ENCODE measurements at places on chromosomes 3 and 15.

GRCh38 chr3:52429779-52430415, 15.0 kb downstream of the SEMA3G start:
- DNase-seq = no peak

- no peak for DNase-seq
These were observed 9.6 kb upstream of the CFAP44 start for GRCh38 chr3:113450911-113451310.

DNA sequence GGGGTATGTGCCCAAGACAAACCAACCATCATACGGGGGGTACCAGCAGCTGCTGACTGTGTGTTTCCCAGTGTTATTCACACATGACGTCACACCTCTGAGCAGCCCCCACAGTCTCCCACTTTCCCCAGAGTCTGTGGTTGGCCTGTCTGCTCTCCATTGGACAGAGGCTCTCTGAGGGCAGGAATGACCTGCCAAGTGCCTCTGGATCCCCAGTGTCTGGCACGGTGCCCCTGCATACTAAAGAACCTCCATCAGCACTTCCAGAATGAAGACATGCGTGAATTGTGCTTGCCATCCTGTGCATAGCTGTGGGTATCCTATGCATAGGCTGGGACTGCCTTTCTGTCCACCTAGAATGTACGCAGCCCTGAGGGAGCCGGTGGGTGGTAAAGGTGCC, 3.5 kb upstream of the CCDC9B start:
- DNase-seq = no peak

DNA sequence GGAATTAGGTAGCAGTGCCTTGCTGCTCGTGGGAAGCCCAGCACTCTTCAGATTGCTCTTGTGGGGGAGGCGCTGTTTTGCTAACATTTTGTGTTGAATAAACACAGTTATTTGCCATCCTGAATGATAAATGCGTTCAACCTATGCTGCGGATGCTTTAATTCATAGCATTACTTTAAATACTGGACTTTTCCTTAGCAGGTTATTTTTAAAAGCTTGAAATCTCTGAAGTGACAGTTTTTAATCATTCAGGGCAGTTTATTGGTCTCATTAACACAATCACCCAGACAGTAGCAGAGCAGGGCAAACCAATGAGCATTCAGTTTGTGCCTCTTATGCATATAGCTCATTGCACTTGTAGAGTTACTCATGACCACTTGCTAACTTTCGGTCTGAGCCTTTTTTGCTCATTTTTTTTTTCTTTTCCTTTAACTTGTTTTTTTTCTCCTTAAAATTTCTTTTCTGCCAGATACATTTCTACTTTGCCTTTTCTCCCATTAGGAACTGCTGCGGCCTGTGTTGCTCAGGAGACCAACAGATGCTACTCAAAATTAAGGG, 5.2 kb downstream of the CACNA2D3 start:
- no peak for DNase-seq

- DNase-seq = no peak
These were observed 44.2 kb downstream of the SGO1 start for GRCh38 chr3:20141851-20142250.

DNA sequence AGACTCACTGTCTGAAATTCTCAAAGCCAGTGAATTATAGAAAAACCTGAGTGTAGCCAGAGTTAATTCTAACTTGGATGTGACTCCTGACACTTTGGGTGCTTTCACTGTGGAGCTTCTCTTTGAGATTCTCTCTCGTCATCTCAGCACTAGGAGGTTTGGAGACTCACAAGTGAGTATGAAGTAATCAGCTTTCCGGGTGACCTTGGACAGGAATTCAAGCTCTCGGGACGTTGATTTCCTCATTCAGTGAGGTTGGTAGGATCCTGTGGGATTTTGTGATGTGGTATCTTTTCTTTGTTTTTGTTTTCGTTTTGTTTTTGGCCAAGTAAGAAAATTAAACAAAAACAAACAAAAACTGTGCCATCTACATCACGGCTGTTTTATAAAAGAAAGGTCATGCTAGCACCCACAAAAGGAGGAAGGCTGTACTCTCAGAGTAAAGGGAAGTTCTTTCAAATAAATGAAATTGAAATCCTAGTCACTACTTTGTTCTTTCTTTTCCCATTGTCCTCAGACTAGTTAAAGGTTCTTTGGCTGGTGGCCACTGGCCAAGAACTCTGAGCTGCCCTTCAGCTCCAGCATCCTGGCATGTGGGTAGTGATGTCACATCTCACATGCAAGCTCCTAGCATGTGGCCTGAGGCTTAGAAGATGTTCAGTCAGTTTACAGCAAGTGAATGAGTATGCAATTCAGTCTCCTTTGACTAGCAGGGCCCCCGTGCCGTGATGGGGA, 263.3 kb upstream of the TPM1 start:
- peak; percentile 44 for DNase-seq

GRCh38 chr3:152737021-152737908, 97.7 kb upstream of the P2RY1 start:
- DNase-seq = no peak

- DNase-seq = no peak
These were observed 21.5 kb upstream of the GASK1A start for GRCh38 chr3:42957573-42957972.

DNA sequence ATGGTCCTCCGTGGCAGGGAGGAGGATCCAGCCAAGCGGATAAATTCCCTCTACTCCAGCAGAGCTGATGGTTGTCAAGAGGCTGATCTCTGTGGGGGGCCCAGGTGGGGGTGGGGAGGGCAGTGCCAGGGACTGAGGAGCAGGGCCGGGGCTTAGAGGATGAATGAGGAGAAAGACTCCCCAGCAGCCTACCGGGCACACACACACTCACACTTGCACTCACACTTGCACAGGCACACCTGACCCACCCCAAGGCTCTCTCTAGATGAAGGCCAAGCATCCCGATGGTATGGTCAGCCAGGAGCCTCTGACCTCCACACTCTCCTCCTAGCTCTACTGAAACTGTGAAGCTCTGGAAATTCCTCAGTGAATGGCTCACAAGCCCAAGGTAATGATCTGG, 131.3 kb upstream of the PRR20G start:
- no peak for DNase-seq

DNA sequence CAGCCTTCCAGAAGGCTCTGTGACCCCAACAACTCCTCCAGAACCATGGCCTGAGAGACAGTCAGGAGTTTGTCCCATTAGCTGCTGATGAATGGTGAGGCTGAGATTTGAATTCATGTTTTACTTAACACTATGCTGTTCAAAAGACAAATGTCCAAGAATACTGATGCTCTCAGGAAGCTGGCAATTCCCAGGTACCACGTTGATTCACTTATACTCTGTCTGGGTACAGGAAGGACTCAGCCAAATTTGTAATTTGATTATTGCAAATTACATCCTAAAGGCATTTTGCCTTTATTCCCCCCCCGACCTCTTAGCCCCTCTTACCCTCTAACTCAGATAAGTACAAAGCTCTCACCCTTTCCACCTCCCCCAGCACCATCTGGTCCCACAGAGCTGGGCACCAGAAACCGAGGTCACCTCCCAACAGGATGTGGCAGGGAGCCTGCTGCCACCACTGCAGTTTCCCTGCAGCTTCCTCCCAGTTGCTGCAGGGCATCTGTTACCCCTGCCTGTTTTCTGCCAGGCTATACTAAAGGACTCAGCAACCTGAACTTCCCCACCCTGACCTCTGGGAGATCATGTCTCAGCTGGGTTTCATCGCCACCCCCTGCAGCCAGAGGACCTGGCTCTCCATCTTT, 33.6 kb downstream of the EAF1 start:
- no peak for DNase-seq

GRCh38 chr3:1513662-1514061, 420.8 kb downstream of the CNTN6 start:
- DNase-seq = no peak

DNA sequence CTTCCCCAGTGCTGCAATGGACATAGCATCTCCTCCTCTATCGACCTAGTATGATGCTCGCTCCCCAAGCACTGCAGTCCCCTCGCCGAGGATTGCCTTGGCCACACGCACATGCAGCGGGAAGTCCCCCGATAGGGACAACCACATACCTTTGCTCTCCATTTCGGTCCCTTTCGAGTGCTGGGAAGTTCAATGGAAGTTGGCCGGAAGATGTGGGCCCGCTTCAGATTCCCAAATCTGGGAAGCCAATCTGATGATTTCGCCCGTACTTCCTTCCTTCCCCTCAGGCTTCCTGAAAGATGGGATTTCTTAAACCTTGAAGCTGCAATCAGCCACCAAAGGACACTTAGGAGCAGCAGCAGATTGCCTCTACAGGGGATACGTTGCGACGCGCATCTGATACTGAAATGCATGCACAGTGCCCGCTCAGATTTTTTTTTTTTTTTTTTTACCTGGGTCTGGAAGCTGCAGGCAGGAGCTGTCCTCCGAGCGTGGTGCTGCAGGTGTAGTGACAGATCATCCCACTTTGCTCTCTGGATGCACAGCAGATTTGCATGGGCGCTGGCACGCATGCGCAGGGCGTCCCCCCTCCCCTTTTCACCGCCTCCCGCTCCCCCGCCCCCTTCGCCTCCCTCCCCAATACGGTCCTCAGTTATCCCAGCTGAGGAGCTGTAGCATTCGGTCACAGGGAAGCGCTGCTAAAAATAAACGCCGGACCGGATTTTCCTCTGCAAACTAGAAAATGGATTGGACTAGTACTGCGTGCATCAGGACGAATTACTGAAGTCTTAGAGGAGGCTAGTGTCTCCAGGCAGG, at the start of gene FGF12:
Gene FGF12, minus strand, starts transcription at position 510 of the 816 bp plus-strand sequence.
- DNase-seq = no peak

- DNase-seq = no peak
These were observed 556 bp downstream of the ANKRD63 start for GRCh38 chr15:40282147-40282868.

DNA sequence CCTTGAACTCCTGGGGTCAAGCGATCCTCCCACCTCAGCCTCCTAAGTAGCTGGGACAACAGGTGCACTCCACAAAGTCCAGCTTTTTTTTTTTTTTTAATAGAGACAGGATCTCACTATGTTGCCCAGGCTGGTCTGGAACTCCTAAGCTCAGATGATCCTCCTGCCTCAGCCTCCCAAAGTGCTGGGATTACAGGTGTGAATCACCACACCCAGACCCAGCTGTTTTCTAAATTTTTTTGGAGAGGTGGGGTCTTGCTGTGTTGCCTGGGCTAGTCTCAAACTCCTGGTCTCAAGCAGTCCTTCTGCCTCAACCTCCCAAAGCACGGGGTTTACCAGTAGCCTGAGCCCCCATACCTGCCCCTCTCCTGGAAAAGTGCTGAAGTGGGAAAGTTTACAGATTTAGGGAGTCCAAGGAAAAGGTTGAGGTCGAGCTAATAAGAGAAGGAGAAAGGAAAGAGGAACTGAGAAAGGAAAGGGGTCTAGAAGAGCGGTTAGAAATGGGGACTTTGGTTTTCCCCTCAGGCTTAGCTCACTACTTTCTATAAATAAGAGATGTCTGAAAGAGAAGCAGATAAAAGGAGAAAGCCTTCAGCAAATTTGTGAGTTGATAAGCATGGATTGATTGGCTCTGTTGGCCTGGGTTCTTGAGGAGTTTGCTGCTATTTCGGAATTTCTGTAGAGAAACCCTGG, 23.6 kb downstream of the UBE2E1 start:
- no peak for DNase-seq

DNA sequence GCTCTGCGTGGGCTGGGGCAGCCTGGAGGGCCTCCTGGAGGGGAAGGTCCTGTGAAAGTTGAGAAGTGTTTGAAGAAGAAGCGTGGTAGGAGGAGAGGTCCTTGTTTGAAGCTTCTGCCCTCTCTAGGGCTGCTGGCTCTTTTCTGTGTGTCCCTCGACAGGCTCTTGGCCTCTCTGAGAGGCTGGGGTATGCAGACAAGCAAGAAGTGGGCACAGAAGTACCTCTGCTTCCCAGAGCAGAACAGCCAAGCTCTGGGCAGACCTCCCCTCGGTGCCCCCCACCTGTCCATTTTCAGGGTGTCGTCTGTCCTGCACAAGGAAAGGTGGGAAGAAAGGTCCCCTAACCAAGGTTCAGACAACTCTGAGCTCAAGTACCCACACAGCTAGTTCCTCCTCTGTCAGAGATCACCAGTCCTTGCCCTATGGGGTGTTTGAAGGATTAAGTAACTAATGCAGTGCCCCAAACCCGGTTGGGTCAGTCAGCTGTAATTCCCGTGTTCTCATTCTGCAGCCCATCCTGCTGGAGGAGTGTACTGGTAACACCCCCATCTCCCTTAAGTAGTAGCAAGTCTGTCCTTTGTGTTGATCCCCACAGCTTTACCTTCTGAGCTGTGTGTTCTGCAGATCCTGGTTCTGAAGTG, 6.3 kb downstream of the CSK start:
- no peak for DNase-seq

GRCh38 chr15:63891079-63891767, 57.5 kb upstream of the HERC1 start:
- peak; percentile 56 for DNase-seq

- peak; percentile 55 for DNase-seq
These were observed 1.6 kb downstream of the GABPB1 start for GRCh38 chr15:50353251-50353974.

DNA sequence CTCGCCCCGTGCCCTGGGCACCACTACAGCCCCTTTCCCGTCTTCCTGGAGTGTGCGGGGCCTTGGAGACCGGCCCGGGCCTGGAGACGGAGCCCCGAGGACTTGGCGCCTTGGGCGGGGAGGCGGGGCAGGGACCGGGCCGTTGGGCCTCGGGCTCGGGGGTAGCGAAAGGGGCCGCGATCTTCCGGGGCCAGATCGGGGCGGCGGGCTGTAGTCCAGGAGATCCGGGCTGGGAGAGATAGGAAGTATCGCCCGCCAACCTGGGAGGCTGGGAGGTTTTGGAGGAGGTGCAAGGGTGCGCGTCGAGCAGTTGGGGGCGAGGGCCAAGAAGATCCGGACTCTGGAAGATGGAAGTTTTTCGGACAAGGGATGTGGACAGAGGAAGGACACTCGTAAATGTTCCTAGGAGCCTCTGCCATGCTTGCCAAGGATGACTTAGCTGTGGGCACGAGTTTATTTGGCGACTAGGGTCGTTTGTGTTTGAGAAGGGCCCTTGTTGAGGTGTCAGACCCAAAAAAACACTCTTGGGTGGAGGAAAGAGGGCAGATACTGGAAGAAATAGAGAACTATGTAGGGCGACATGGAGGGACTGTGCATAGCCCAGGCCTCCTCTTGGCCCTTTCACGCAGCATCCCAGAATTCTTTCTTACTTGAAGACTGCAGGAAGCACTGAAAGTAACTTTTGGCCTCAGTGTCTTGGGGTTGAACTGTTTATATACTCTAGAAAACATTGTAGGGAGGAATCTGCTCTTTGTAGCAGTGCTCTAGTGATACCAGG, 712 bp downstream of the RTF1 start:
- DNase-seq = no peak

GRCh38 chr3:148697306-148698189, at the start of gene AGTR1:
AGTR1 (plus strand) TSS chr3:148697903; CDS start chr3:148741036, 43,133 bp downstream.
- no peak for DNase-seq

DNA sequence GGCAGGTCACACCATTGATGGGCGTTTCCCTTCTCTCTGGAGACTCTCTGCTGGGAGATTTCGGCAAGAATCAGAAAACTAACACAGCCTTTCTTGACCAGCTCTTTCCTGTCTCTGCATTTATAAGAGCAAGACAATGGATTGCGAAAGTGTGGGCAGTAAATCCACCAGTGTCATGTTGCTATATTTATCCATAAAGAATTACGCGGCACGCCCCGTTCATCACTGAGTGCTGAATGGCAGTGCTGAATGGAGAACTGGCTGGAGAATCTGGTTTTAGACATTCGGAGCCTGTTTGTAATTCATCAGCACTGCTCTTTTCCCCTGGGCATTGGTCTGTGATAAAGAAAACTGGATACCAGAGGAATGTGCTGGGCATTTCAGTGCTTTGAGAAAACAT, 2.0 kb upstream of the CEMIP start:
- DNase-seq = no peak

All from RCC 7860 (cell line).